Activated T-cell treated with anti-CD3 and anti-CD28 coated beads for 48 hours (primary cell): ENCODE measurements at places on chromosomes 16 and 17.

- DNase-seq: no peak
These were observed 65.7 kb downstream of the HLF start for GRCh38 chr17:55330344-55330933.

GRCh38 chr17:39139561-39139960, 11.9 kb downstream of the PLXDC1 start:
- no peak for DNase-seq

DNA sequence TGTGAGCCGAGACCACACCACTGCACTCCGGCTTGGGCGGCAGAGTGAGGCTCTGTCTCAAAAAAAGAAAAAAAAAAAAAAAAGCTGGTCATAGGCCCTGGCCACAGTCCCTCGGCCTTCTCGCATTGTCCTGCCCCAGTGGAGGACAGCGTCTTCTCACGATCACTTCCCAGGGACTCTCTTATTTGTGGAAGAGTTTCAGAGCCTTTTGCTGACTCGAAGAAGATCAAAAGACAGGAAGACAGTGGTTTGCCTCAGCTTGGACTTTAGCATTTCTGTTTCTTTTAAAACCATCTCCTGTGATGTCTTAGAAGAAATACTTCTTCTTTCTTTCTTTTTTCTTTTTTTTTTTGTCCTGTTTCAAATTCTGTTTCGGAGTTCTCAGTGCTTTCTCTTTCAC, 210.0 kb downstream of the FTO start:
- DNase-seq: no peak

DNA sequence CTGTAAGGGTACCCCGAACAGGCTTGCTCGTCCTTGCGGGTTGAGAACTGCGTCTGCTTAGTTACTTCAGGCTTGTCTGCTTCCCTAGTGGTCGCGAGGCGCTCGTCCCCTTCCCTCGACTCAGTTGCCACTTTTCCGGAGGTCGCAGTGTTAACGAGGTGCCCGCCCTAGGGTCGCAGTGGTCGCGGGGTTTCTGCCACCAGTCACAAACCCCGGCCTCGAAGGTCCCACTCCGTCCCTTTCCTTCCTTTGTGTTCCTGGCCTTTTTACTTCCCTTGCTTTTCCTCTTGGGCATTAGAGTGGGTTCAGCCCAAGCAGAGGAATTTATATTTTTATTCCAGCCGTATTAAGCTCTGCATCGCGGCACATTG, 299 bp downstream of the NUP85 start:
- DNase-seq: no peak

- no peak for DNase-seq
These were observed 346.9 kb downstream of the FOXL1 start for GRCh38 chr16:86925067-86925791.

DNA sequence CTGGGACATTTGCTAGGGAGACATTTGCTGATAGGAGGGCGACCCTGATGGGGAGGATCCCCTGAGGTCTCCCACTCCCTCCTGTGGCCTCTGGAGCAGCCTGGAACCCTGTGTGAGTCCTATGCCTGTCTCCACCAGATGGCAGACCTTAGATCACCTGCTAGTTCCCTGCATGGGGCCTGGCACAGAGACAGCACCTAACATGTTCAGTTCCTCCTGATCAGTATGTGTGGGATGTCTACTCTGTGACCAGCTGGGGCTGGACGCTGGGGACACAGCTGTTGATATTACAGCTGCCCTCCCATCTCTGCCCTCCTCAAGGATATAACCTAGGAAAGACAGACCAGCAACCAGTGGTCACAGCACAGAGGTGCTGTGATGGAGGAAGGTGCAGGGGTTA, 1.1 kb upstream of the ADCY7 start:
- no peak for DNase-seq

DNA sequence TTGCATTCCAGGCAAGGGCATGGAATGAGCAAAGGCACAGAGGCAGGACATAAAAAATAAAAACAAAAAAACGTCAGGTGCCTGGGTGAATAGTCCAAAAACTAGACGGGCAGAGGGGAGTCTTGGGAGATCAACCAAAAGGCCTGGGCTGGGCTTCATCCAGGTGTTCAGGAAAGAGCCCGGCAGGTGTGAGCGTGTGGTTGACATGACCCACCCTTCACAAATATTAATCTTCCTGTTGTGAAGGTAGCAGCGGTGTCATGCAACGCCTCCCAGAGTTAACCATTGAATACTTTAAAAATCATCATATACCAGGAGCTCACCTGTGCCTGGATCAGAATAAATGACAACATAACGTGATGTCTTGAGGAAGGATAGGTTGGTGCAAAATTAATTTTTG, 90.6 kb downstream of the USP22 start:
- no peak for DNase-seq

- no peak for DNase-seq
These were observed 42.6 kb upstream of the CLEC18B start for GRCh38 chr16:74463888-74464287.

DNA sequence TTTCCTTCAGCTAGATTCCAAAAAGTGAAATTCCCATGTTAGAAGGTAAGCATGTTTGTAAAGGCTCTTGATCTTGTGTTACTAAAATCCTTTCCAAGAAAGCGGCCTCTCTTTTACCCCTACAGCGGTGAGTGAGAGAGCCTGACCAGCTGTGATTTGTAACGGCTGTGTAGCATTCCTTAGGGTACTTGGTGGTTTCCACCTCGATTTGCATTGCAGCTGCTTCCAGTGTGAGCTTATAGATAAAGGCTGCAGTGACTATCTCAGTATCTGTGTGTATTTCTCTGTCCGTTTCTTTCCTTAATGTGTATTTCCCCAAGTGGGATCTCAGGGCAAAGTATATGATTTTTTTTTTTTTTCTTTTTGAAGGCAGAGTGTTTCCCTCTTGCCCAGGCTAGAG, 169.4 kb downstream of the SNX29 start:
- DNase-seq: no peak

DNA sequence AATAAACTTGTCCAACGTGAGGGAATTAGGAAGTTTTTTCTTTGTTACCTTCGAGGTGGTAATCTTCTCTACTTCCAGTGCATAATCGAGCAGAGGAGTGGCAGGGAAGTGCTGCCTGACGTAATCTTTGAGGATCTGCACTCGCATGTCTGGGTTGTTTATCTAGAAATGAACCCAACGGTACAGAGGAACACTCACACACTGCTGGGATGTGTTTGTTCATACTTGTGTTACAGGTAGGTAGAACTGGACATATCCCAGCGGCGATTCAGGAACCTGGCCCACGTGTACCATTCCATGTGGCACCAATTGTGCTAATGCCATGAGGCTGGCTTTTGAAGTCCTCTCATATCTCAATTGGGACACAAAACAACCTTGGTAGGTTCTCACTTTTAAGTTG, 4.2 kb upstream of the KLHL11 start:
- DNase-seq: no peak

GRCh38 chr17:75950421-75950820, 9.6 kb upstream of the FBF1 start:
- no peak for DNase-seq

DNA sequence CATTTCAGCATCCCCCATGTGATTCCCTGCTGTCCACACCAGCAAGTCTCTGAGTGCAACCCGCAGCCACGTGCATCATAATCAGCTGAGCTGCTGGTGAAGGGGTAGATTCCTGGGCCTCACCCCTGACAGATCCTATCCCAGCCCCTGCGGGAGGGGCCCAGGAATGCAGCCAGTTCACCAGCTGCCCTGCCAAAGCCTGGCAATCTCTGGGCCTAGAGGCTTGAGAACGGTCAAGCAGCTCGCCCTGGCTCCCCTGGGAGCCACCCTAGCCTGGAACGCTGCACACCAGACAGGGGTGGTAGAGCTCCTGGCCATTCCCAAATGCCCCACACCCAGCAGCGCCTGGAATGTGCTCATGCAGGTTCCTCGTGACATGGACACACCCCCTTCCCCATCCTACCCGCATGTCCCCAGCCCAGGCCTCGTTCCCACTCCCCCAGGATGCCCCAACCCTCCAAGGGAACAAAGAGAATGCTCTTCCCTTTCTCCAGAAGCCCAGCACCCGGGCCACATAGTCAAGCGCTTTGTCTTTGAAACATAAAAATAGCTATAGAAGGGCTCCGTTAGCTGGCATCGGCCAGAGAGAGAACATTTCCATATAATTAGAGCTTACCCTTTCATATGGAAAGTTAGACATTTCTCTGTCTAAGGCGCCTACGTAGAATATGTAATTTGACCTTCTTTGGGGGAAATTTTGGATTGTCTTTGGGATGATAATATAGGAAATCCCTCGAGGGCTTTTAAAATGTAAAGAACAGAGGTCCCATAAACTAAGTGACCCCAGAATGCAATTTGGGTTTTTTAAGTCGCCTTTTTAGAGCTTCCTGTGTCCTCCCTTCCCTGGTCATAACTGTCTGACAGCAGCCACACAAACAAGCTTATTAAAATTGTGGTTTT, 3.4 kb downstream of the CEP295NL start:
- no peak for DNase-seq

DNA sequence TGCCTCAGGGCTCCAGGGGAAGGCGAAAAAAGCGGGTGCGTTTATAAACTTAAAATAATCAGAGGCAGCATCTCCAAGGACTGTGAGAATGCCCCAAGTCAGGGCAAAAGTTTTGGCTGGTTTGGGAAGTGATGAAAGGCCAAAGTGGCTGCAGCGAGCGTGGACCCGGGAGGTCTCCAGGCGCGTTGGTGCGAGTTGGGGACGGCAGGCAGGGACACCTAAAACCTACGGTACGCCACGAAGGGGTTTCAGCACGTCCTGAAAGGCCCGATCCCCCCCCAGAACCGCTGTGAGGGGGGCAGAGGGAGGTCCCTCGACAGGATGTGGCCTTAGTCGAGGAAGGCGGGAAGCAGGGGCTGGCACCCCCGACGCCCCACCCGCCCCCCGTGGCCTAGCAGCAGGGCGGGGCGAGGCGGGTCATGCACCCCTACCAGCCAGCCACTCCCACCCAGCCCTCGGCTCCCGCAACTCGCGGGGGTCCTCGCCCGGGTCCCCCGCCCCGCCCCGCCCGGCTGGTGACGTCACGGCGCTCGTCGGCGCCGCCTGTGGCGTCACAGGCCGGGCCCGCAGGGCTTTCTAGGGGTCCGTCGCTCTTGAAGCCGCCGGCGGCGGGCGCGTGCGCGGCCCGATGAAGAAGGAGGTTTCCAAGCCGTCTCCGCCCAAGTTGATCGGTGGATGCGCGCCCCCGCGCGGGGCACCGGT, at the start of gene MYCBPAP:
TSS of gene MYCBPAP (plus strand) at position 569 of the 702 bp plus-strand sequence. CDS start 236 bp downstream, outside the sequence.
- DNase-seq: peak; percentile 81

GRCh38 chr17:40516581-40517285, 15.3 kb upstream of the TNS4 start:
- peak; percentile 32 for DNase-seq

- DNase-seq: no peak
These were observed 63.9 kb upstream of the CNEP1R1 start for GRCh38 chr16:49961089-49961488.

DNA sequence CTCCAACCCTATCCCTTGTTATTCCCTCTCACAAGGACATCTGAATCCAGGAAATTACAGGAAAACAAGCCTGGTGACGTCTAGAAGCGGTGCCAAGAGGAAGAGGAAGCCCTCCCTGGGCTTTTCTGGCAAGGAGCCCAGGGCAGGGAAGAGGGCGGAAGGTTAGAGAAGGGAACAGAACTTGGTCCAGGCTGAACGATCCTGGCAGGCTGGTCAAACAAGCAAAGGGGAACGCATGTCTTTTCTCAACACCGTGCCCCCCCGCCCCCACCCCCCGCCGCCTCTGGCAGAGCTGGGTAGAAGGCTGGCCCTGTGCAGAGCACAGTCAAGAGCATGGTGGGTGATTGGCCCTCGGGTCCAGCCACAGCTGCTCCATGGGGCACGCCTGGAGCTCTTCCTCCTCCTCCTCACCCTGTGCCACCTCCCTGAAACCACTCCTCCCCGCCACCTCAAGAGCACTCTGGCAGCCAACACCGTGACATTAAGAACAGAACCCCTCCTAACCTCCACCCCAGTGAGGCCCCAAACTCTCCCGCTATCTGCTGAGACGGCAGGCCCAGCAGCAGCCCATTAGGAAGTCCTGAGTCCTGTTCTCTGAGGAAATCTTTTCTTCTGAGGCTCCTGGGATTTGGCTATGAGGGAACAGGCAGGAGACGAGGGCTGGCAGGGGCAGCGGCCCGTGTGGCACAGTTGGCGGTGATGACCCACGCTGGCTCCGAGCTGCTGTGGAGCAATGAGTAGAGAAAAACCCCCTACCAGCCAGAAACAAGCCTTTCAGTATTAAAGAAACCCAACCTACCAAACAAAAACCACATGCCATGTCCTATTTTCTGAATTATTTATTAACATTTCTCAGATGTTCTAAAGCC, 7.3 kb downstream of the C16orf86 start:
- no peak for DNase-seq

DNA sequence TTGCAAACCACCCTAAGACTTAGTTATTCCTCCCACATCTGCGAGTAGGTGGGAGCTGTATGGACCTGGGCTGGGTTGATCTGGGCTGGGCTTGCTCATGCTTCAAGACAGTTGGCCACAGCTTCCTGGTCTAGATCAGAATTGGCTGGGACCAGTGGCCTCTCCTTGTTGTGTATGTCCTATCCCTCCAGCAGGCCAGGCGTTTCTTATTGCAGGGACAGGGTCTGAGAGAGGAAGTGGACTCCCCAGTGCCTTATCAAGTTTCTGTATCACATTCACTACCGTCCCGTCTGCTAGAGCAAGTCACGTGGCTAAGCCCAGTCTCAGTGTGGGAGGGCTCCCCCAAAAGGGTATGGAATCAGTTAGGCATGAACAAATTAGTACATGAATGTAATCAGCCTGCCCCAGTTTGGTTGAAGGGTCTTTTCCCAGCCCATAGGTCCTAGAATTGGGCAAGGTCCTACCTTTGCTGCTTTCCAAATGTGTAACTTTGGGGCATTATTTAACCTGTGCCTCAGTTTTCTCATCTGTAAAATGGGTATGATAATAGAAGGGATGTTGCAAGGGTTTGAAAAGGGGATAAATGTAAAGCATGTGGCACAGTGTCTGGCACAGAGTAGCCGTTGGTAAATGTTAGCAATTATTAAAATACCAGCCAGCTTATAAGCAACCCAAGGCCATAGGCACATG, 36.0 kb downstream of the NKD1 start:
- no peak for DNase-seq

GRCh38 chr17:35708149-35708548, 23.3 kb upstream of the RASL10B start:
- no peak for DNase-seq

DNA sequence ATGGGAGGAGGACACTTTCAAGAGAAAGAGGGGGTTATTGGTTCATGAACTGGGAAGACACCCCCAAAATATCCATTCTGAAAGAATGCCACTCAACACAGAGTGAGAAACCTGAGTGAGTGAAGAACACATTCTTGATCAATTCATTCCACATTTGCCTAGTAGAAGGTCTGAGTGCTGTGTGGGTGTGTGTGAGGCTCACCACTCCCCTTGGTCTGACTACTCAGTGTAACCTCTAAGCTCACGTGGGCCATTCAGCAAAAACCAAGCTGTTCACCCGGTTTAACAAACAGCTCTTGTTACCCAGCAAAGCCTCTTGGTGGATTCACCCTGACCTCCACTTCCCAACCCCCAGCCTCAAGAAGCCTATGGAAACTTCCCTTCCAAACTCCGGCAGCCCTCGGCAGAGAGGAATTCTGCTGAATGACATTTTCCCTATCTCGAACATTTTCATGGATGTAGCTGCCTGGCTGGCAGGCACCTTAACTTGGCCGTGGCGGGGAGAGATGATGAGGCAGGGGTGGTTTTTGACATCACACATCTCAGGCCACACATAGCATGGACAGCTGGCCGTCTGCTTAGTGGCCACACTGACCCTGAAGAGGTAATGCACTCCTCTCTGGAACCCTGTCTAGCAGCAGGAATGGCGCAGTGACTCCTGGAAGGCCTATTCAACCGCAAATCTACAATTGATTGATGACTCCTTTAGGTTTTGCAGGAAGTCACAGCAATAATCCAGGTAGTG, 11.6 kb downstream of the ST6GALNAC1 start:
- no peak for DNase-seq

- DNase-seq: no peak
These were observed 18.6 kb downstream of the ENGASE start for GRCh38 chr17:79093270-79093669.
